Sciatic nerve (tissue), 2 donors: ENCODE measurements at places on chromosomes 6 and 20.
A peak's percentile ranks its signal among the peaks of the same experiment; 100 is the strongest.

GRCh38 chr6:34601706-34602105 is 45.6 kb upstream of the SPDEF start:
- no peak for DNase-seq

DNA sequence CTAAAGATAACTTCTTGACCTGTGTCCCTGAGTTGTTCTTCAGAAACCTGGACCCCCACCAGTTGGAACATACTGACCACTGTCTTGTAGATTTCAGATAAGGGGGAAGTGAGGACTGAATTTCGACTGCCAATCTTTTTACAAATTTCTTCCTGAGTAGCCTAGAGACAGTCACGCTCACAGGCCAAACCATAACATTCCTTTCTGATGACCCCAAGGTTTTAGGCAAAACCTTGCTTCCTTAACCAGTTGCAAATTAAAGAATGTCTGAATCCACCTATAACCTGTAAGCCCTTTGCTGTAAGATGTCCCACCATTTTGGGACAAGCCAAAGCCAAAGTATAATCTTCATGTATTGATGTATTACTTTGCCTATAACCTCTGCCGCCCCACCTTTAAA is 306.9 kb downstream of the LRFN2 start:
- no peak for DNase-seq

DNA sequence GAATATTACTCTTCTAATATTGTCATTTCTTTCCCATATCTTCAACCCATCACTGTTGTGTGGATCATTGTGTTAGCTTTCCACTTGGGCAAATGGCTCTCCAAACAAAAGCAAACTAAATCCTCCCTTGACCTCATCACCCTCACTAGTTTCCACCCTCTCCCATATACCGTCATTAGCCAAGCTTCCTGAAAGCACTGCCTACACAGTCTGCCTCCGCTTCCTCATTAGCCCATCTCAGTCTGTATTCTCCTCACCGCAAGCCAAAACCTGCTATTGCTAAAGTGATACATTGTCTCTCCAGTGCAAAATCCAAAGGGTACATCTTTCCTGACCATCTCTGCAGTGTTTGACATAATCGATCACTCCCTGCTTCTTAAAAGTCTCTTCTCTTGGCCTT is 212.6 kb downstream of the CLIC5 start:
- DNase-seq = no peak

GRCh38 chr6:135121434-135121833 is 59.7 kb upstream of the MYB start:
- no peak for DNase-seq

DNA sequence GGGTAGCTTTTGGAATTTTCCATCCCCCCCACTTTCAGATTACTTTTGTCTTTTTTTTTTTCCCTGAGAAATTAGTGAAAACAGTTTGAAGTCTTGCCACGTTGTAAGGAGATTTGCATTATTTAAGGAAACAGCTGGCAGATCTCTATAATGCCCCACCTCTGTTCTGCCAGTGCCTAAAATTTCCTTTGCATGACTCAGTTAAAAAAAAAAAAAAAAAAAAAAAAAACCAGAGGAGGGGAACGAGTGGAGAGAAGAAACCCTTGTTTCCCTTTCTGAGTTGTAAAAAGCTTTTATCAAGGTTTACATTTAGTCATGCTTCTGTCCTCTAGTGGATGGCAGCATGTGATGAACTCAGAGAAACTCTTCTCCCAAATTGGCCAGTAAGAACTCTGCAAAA is 33.5 kb downstream of the CARMIL1 start:
- no peak for DNase-seq

GRCh38 chr6:146286961-146287360 is 256.7 kb upstream of the RAB32 start:
- no peak for DNase-seq

DNA sequence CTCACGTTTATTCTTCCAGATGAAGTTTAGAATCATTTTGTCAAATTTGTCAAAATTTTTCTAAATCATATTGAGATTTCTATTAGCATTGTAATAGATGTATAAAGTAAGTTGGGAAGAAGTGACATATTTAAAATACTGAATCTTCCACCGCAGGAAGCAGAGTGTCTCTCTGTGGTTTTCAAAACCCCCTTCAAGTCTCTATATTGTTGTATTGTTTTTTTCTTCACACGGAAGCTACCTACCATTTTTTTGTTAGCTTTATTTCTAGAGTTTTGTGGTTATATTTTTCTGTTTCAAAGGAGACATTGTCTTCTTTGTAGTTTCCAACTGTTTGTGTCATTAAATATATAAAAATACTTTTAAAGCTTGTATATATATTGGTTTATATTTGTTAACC is 188.6 kb downstream of the ZDHHC14 start:
- DNase-seq = no peak

DNA sequence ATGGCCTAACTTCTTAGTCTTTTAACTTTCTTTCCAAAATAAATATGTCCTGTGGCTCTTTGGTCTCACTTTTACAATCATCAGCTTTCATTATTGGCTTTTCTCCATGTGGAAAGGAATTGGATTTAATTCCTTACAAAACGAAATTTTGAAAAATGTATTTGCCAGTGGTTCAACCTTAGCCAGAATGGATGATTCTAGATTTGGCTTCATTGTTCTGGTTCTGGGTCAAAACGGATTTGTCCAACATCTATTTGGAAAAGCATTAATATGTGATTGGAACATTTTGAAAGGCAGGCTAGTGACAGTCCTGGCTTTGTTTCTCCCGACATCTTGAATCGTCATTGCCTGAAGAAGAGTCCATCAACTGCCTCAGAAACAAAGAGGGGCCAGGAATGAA is 59.2 kb downstream of the TENT5A start:
- DNase-seq = no peak

DNA sequence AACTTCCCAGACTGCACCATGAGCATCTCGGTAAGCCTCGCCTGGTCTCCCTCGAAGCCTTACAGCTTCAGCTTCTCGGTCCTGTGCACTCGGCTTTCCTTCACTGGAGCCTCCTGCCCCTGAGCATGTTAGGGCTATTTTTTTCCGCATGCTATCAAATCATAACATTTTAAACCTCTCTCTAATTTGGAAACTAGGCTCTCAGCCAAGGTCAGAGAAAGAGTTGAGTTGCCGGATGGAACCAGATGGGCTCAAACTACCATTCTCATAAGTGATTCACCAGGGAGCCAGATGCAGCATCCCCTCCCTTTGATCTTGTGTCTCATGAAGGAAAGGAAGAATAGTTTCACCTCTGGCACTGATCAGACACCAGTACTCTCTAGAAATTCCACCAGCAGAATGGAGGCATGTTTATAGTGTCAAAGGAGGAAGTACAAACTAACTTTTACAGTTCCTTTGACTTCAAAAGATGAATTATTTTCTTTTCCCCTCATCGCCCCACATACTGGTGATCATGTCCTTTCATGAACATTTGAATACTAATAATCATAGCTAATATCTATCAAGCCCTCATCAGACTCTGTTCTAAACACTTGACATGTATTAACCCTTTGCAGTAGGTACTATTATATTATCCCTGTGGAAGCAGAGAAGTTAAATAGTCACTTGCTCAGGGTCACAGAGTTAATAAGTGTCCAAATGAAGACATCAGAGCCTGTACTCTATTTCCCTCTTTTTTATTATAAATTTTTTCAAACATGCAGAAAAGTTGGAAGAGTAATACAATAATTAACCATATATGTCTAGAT is 46.7 kb downstream of the MAP1LC3A start:
- DNase-seq = no peak

DNA sequence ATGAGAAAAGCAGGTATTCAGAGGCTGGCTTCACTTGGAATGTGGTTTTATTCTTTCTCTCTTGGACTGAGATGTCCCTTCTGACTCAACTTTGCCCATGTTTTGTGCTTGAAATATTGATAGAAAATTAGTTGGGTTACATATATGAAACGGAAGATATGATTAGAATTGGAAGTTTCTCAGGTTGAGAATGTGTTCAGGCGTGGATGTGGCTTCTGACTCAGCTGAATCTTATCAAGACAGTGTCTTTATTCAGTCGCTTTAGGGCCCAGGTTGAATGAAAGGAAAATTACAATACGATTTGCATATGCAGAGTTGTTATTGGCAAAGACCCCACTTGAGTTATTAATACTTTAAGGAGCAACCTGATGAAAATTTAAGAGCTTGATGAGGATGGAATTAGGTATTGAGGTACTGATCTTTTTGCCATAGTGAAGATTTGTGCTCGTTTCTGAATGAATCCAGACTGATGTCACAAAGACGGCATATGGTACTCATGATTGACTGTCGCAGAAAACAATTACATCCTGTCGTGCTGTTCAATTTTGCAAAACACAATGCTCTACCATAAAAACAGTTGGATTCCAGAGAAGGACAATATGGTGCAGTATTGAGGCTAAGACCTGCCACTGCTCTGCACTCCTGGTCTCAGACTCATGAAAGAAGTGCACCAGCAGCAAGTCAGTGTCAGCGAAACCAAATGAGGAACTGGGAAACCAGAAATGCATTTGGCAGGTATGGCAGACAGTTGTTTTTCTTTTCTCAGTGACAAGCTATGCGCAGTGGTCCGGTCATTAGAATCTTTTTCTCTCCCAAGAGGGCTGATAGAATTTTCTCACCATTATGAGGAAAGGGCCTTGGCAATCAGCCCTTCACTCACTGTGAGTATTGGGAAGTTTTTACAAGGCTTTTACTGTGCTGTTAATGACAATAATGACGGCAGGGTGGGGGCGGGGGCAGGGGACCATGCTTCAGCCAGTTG is 158.3 kb downstream of the DOK5 start:
- DNase-seq = no peak

GRCh38 chr6:10569392-10570127 is 48.4 kb downstream of the GCNT2 start:
- DNase-seq = no peak

DNA sequence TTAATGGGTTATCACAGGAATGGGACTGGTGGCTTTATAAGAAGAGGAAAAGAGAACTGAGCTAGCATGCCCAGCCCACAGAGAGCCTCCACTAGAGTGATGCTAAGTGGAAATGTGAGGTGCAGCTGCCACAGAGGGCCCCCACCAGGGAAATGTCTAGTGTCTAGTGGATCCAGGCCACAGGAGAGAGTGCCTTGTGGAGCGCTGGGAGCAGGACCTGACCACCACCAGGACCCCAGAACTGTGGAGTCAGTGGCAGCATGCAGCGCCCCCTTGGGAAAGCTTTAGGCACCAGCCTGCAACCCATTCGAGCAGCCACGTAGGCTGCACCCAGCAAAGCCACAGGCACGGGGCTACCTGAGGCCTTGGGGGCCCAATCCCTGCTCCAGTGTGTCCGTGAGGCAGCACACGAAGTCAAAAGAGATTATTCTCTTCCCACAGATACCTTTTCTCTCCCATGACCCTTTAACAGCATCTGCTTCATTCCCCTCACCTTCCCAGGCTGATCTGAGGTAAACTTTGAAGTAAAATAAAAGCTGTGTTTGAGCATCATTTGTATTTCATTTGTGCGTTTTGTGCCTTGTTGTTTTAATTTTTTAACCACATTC is 4.4 kb downstream of the HLA-E start:
- no peak for DNase-seq

DNA sequence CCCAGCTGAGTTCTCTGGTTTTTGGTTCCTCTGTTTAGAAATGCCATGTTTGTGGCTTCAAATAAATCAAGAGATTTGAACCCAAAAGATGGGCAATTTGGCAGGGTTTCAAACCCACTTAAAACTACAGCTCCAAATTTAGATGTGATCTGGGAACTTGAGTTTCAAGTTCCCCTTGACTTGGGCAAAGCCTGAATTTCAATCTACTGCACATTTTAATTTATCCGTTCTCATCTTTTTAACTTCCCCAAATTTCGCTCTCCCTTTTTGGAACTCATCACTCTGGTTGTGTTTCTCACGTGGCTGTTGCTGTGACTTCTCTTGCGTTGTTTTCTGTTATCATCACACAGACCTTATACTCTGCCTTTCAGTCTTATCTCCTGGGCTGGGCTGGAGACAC is 230.9 kb downstream of the CDC5L start:
- DNase-seq = no peak

GRCh38 chr6:42104804-42105125 is 37.7 kb downstream of the C6orf132 start:
- DNase-seq = no peak

GRCh38 chr6:96649926-96650325 is 87.0 kb downstream of the FHL5 start:
- DNase-seq = no peak

- no peak for DNase-seq
Measured at GRCh38 chr6:135743476-135743875, 108.0 kb upstream of the PDE7B start.

- DNase-seq = no peak
Measured at GRCh38 chr6:12001004-12001705, 11.0 kb upstream of the HIVEP1 start.

DNA sequence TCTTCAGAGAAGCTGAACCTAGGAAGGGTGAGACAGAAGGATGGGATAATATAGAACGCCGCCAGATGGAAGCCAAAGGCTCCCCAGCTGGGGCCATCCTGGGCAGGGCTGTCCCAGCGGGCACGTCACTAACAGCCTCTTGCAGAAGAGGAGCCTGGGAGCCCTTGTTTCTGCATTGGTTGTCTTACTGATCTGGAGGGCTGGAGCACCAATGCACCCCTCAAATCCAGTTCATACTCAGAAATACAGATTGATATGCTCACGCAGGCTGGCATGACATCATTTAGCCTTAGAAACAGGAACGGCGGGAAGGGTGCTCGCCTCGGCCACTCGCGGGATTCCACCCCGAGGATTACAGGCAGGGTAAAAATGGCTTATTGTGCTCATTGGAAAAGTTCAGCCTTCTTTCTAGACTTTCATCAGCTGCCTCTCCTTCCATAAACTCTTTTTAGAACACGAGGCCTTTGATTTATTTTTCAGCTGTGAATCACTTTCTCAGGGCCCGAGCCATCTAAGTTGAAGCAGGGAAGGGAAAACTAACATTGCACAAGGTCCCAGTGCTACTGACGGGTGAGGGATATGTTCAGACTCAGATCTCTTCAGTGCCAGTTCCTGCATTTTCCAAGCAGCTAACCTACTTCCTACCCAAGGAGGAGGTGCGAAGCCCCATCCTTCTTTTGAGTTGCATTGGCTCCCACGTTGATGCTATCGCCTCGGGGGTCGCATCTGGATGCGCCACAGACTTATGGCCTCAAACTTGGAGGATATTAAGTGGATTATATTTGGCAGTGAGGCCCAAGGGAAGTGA is 82.3 kb downstream of the GMPR start:
- DNase-seq = peak; percentile 42

DNA sequence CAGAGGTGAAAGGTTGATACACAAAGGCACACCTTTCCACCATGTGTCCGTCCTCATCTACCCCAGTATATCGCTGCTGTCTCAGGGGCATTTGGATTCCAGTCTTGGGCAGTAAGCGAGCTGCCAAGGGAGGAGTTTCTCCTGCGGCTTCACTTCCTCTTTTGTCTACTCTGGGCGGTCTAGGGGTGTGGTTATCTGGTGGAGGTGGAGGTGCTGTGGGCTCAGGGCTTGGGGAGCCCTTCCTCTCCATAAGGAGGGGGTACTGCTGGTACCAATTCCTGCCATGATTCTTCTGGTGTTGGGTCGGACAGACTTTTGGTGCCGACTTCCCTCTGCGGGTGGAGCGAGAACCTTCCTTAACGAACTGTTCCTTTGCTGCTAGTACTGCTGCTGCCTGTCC is 31.9 kb upstream of the FABP7 start:
- no peak for DNase-seq

- DNase-seq = no peak
Measured at GRCh38 chr6:153401751-153402150, 270.7 kb upstream of the RGS17 start.

GRCh38 chr6:7998103-7998725 is 66.0 kb downstream of the BLOC1S5 start:
- no peak for DNase-seq

- DNase-seq = no peak
Measured at GRCh38 chr6:158002951-158003853, 21.5 kb downstream of the SYNJ2 start.

- DNase-seq = no peak
Measured at GRCh38 chr6:51992876-51993275, 94.5 kb downstream of the PKHD1 start.

GRCh38 chr6:136737871-136738691 is 54.2 kb downstream of the MAP3K5 start:
- no peak for DNase-seq
